ENCODE measurements at places on chromosomes 7 and 10.
A peak's percentile ranks its signal among the peaks of the same experiment; 100 is the strongest.

DNA sequence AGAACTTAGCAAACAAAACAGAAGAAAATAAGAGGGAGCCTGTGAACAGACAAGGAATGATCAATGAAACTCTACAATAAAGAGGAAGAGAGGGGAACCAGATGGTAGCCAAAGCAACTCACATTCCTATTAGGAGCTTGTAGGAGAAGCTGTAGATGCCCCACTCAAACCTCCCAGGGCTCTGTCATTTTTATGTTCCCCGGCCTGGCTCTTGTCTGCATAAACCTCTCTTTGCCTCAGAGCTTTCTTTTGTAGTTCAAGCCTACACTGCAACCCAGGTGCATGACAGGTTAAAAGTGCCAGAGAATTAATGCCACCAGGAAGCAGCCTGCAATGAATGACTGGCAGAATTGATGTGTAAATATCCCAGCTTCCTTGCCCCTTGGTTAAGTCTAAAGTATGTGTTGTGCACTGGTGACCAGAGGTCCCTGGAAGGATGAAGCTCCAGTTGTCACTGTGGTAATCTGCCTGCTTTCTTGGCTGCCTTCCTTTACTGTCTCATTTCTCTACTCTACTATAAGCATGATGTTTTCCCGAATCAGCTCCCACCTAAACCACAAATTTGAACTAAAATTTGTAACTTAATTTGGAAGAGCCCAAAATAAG lies 40.4 kb downstream of the HDAC9 start:
- H3K36me3 ChIP-seq: no peaks in the 10 kb centered on the region
- no peak for DNase-seq
- no peaks in the 10 kb centered on the region for H3K27me3 ChIP-seq
- no peak overlapping the region for H3K27ac ChIP-seq
- H3K4me3 ChIP-seq: no peak overlapping the region
- no peaks in the 10 kb centered on the region for H3K4me1 ChIP-seq

DNA sequence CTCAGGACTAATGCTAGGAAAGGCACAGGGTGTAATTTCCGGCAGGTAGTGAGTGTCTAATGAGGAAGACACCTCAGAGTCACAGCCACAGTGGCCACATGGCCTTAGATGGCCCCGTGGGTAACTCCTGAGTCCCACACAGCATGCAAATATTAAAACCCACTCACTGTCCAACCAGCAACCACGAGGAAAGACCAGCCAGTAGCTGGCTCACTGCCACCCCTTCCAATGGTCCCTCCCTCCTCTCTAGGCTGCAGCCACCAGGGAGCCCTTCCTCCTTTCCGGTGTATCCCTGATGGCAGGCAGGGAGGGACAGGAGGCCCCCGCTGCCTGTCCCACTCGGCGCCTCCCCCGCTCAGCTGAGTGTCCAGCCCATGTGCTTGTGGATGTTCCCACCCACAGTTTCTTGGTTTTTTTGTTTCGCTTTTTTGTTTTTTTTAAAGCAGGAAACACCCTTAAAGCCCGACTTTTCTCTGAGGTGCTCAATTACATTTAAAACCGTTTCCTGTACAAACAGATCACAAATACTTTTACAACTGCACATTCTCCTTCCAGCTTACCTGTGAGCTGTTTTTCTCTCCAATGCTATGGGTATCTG lies 9.2 kb downstream of the BNIP3 start:
- peak; percentile 63 for DNase-seq
- peaks cover 65% of the 10 kb centered on the region for H3K4me1 ChIP-seq
- peaks cover 71% of the 10 kb centered on the region for H3K36me3 ChIP-seq
- peak overlapping the region; percentile 90 for H3K27ac ChIP-seq
- no peaks in the 10 kb centered on the region for H3K27me3 ChIP-seq

- no peaks in the 10 kb centered on the region for H3K4me1 ChIP-seq
- no peak for DNase-seq
Observed at GRCh38 chr7:64630496-64630895, 35.4 kb upstream of the ZNF107 start.

DNA sequence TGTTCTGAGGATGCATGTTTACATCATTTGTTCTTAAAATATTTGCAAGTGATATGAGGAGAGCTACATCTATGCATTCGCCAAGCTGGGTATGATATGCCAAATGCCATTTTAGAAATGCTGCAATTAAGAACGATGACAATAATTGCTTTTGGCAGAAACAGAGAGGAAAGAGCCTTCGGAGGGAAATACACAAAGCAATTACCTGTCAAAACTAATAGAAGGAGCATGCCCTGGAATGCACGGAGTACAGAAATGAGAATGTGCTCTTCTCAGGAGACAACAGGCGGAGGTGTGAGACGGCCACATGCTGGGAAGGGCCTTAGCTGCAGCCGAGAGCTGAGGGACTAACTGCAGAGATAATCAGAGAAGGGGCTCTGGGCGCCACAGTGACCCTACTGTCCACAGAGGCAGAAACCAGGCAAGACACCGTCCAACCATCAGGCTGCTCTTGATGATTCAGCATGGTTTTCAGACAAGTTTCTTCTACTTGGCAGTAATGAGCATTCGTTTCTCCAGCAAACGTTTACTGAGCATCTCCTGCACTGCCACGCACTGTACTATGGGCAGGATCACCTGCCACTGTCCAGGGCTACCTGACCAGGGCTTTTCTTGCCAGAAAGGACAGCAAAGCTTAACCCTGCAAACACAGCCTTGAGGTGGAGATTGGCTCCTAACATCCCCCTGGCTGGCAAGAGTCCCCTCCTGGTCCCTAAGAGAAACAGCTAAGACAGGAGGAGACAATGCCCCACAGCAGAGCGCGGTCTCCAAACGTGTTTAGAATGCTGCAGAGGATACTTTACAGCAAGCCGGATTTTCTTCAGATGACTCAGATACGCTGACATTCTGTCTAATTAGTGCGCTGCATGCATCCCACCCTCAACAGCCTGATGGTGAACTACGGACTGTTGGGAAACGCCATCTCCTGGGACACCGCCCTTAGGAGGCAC lies 18.1 kb downstream of the VIPR2 start:
- H3K4me1 ChIP-seq: no peaks in the 10 kb centered on the region
- H3K36me3 ChIP-seq: no peaks in the 10 kb centered on the region
- no peak for DNase-seq
- H3K27ac ChIP-seq: no peak overlapping the region
- H3K4me3 ChIP-seq: no peak overlapping the region
- peaks cover 2% of the 10 kb centered on the region for H3K27me3 ChIP-seq

DNA sequence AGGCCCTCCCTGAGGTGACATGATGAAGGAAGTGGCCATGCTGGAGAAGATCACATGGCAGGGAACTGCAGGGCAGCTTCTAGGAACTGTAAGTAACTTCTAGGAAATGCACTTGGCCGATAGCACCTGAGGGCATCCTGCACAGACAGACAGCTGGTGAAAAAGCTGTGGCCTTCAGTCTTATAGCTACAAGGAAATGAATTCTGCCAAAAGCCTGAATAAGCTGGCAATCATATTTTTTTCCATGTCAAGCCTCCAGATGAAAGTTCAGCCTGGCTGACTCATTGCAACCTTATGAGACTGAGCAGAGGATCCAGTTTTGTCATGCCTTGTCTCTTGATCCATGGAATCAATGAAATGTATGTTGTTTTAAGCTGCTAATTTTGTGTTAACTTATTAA lies 91.1 kb upstream of the CACNA2D1 start:
- H3K36me3 ChIP-seq: no peaks in the 10 kb centered on the region
- DNase-seq: no peak
- no peak overlapping the region for H3K27ac ChIP-seq
- no peak overlapping the region for H3K4me3 ChIP-seq
- no peaks in the 10 kb centered on the region for H3K4me1 ChIP-seq

DNA sequence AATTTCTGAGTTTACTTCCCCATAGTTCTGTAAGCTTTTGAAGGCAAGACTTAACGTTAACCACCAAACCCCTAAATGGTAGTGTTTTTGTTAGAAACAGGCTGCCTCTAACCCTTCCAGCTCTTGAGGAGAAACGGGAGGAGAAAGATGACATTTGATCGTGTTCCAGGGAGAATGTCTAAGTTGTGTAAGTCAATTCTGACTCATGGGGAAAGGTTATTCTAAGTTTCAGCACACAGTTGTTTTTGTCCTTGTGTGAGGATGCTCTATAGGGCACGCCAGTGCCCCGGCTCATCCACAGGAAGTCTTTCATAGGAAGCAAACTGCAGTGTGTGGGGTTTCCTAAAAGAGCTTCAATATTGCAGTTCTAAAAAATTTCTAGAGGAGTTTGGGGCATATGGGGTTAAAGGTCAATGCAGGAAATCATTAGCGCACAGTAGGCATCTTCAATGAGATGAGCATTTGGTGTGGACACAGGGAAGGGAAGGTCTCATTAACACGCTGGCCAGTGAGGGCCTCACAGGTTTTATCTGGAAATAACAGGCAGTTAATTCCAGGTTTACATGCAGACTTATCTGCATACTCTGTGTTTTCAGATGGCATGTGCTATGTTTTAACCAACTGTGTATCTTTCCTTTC lies 638.2 kb upstream of the IGFBP3 start:
- no peaks in the 10 kb centered on the region for H3K4me1 ChIP-seq
- DNase-seq: no peak
- no peak overlapping the region for H3K4me3 ChIP-seq
- H3K27me3 ChIP-seq: no peaks in the 10 kb centered on the region

- no peak overlapping the region for H3K27ac ChIP-seq
- no peak overlapping the region for H3K4me3 ChIP-seq
- no peaks in the 10 kb centered on the region for H3K4me1 ChIP-seq
Observed at GRCh38 chr7:104442481-104442880, 114.1 kb downstream of the LHFPL3 start.

GRCh38 chr7:94623820-94624219 lies 32.1 kb downstream of the SGCE start:
- no peak overlapping the region for H3K27ac ChIP-seq
- no peaks in the 10 kb centered on the region for H3K36me3 ChIP-seq
- no peak for DNase-seq

GRCh38 chr10:100913470-100913865 lies 705 bp downstream of the SLF2 start:
- no peak for DNase-seq
- H3K4me3 ChIP-seq: peak overlapping the region; percentile 99
- H3K4me1 ChIP-seq: peaks cover 48% of the 10 kb centered on the region
- H3K36me3 ChIP-seq: peaks cover 36% of the 10 kb centered on the region
- H3K27ac ChIP-seq: peak overlapping the region; percentile 96

GRCh38 chr7:69961436-69961835 lies 363.2 kb downstream of the AUTS2 start:
- H3K4me3 ChIP-seq: no peak overlapping the region
- H3K4me1 ChIP-seq: no peaks in the 10 kb centered on the region
- H3K27me3 ChIP-seq: peaks cover 2% of the 10 kb centered on the region
- no peak overlapping the region for H3K27ac ChIP-seq

- H3K27ac ChIP-seq: no peak overlapping the region
- no peak for DNase-seq
- peaks cover 8% of the 10 kb centered on the region for H3K27me3 ChIP-seq
- H3K4me3 ChIP-seq: no peak overlapping the region
- H3K36me3 ChIP-seq: no peaks in the 10 kb centered on the region
Observed at GRCh38 chr10:124047427-124048152, 45.8 kb downstream of the CHST15 start.

DNA sequence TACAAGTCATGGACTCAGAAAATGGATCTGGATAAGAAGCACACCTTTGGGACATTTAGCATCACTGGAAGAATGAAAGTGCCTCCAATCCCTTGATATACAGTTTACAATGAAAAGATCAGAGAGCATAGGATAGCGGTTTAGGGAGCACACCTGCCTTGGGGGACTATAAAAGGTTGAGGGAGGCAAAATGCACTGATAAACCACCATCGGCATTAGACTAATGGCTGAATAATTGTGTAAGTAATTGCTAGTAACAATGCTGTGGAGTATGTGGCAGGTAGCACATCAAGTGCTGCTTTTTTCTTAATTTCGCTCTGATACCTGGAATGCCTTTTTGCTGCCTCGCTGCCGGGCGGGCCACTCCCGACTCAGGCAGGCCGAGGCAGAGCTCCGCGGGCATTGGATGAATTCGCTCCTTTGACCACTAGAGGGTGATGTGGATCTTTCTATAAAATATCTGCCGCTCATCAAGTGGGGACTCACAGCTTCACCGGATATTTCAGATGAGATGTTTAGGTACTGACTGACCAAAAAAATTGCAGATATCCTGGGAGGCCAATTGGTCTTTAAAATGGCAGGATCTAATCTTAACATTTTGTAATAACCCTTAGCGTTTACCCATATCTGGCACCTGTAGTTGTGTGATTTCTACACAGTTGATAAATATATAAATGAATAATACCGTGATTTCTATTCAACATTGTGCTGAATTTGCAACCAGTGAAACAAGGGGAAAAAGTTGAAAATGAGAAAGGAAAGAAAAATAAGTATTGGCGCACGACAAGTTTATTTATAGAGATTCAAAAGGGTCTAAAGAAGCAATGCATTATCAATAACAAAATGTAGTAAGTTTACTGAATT lies 116.8 kb upstream of the PRSS1 start:
- no peaks in the 10 kb centered on the region for H3K36me3 ChIP-seq
- H3K27ac ChIP-seq: no peak overlapping the region
- peak; percentile 71 for DNase-seq
- H3K4me1 ChIP-seq: peaks cover 18% of the 10 kb centered on the region

- no peaks in the 10 kb centered on the region for H3K36me3 ChIP-seq
- no peaks in the 10 kb centered on the region for H3K27me3 ChIP-seq
- no peaks in the 10 kb centered on the region for H3K4me1 ChIP-seq
- no peak overlapping the region for H3K4me3 ChIP-seq
Observed at GRCh38 chr7:147207988-147208387, 1091.4 kb downstream of the CNTNAP2 start.

GRCh38 chr7:44269417-44269816 lies 56.0 kb downstream of the CAMK2B start:
- no peak overlapping the region for H3K27ac ChIP-seq
- peaks cover 1% of the 10 kb centered on the region for H3K27me3 ChIP-seq
- H3K4me3 ChIP-seq: no peak overlapping the region
- DNase-seq: no peak

GRCh38 chr10:1452777-1453176 lies 284.5 kb downstream of the ADARB2 start:
- no peak overlapping the region for H3K27ac ChIP-seq
- no peak overlapping the region for H3K4me3 ChIP-seq
- H3K27me3 ChIP-seq: peaks cover 2% of the 10 kb centered on the region

DNA sequence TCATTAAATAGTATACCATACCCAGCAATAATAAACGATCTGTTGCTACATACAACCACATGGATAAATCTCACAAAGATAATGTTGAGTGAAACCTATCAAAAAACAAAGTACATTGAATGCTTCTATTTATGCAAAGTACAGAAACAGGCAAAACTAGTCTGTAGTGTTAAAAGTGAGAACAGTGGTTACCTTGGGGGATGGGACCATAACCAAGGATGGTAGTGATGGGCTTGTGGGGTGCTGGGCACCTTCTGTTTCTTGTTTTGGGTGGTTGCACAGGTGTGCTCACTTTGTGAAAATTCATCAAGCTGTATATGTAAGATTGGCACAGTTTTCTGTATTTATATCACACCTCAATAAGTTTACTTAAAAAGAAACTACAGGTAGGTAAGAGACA lies 105.7 kb downstream of the ATE1 start:
- no peaks in the 10 kb centered on the region for H3K36me3 ChIP-seq
- H3K4me3 ChIP-seq: no peak overlapping the region
- H3K27ac ChIP-seq: no peak overlapping the region
- no peak for DNase-seq
- H3K27me3 ChIP-seq: no peaks in the 10 kb centered on the region
- no peaks in the 10 kb centered on the region for H3K4me1 ChIP-seq
